Right kidney (tissue), 9 donors: ENCODE measurements at places on chromosomes 12 and 14.

GRCh38 chr14:73712071-73712506 is 2.1 kb downstream of the PNMA1 start:
- DNase-seq = no peak

- no peak for DNase-seq
Measured at GRCh38 chr14:79544698-79545070, 666.6 kb downstream of the DIO2 start.

DNA sequence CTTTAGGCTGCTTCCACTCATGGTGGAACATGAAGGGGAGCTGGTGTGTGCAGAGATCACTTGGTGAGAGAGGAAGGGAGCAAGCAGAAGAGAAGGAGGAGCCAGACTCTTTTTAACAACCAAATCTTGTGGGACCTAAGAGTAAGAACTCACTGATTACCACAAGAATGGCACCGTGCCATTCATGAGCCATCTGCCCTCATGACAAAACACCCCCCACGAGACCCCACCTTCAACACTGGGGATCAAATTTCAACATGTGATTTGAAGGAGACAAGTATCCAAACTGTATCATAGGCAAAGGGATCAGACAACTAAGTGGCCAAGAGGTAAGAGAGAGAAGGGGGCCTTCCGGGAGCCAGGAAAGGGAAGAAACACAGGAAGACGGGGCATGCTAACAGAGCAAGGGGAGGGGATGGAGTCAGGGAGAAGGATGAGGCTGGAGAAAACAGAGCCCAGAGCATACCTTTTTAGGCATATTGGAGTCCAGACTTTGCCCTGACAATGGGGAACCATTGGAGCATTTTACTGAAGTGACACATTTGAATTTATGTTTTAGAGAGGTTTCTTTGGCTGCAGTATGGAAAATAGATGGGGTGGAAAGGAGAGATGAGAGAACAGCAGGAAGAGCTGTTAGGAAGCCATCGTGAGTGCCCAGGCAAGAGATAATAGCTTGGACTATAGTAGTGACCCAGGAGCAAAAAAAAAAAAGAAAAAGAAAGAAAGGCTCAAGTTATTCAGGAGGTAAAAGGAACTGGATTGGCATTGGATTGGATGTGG is 204.4 kb upstream of the NUDT4 start:
- DNase-seq = no peak

- no peak for DNase-seq
Measured at GRCh38 chr14:30849354-30849753, 25.0 kb upstream of the COCH start.

DNA sequence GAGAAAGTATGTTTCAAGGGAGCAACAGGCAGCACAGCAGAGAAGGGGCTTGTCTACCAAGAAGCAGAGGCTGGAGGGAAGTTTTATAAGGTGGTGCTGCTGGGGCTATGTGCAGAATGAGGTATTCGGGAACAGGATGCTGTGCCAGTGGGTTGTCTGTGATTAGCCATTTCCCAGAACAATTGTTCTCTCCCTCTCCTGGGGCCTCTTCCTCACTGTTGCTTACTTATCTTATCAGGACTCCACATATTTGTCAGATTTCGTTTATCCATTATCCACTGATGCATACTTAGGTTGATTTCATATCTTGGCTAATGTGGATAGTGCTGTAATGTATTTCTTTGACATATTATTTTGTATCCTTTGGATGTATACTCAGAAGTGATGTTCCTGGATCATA is 195.1 kb upstream of the RTL1 start:
- no peak for DNase-seq

GRCh38 chr12:95169368-95169767 is 47.9 kb downstream of the FGD6 start:
- DNase-seq = no peak

DNA sequence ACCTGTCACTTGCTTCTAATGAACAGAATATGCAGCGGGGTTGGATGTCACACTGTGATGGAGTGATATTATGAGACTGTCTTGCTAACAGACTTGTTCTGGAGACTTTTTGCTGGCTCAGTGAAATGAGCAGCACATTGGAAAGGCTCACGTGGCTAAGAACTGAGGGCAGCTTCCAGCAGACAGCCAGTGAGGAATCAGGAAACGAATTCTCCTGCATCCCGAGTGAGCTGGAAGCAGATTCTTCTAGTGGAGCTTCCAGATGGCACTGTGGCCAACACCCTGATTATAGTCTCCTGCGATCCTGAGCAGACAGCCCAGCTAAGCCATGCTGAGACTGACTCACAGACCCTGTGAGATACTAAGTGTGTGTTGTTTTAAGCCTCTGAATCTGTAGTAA is 16.1 kb upstream of the TSPAN9 start:
- no peak for DNase-seq

- no peak for DNase-seq
Measured at GRCh38 chr12:100610666-100611430, 37.4 kb downstream of the GAS2L3 start.
